ENCODE measurements at places on chromosomes 1 and 21.

GRCh38 chr1:45079533-45079932 lies 67.5 kb downstream of the UROD start:
- DNase-seq = no peak

- DNase-seq = no peak
These were observed 4.4 kb downstream of the S100A8 start for GRCh38 chr1:153386500-153386901.

DNA sequence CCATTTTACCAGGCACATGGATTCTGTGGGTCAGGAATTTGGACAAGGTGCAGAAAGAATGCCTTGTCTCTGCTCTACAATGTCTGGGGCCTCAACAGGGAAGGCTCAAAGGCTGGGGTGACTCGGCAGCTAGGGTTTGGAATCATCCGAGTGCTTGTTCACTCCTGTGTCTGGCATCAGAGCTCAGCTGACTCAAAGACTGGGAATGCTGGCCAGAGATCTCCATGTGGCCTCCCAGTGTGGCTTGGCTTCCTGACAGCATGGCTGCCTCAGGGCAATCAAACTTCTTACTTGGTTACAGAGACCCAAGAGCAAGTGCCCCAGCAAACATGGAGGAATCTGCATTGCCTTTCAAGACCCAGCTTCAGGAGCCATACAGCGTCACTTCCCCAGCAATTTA lies 110.5 kb downstream of the TOMM20 start:
- DNase-seq = peak; percentile 98

GRCh38 chr1:160550572-160551034 lies 27.5 kb upstream of the SLAMF6 start:
- DNase-seq = no peak

- no peak for DNase-seq
These were observed 17.1 kb upstream of the EDN2 start for GRCh38 chr1:41501581-41501980.

DNA sequence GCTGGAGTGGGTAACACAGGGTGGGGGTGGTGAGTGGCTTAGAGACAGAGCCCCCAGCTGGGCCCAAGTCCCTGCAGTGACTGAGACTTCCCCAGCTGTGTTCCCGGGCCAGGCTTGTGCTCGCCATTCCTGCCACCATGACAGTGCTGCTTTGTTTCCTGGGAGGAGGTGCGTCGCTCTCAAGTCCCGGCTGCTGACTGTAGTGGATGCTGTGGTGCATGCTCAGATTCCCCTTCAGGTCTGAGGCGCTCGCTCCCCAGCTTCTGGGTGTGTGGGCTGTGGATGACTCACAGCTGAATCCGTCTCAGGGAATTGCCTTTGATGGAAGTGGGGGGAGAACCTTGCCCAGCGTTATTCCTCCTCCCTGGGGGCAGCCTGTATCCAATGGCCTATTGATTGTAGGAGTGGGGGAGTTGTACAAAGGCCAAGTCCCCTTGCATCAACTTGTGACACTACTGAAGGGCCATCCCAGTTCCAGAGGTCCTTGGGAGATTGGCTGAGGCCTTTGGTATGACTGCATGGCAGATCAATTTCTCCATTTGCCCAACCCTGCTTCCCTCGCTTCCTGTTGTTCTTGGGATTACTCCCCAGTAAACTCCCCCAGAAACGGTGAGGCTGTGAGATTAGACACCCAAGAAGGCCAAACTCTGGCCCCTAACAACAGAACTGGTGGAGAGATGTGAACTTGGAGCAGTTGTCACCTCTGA lies 17.8 kb upstream of the POU3F1 start:
- peak; percentile 84 for DNase-seq

GRCh38 chr1:202689493-202690342 lies 20.5 kb downstream of the SYT2 start:
- DNase-seq = no peak

DNA sequence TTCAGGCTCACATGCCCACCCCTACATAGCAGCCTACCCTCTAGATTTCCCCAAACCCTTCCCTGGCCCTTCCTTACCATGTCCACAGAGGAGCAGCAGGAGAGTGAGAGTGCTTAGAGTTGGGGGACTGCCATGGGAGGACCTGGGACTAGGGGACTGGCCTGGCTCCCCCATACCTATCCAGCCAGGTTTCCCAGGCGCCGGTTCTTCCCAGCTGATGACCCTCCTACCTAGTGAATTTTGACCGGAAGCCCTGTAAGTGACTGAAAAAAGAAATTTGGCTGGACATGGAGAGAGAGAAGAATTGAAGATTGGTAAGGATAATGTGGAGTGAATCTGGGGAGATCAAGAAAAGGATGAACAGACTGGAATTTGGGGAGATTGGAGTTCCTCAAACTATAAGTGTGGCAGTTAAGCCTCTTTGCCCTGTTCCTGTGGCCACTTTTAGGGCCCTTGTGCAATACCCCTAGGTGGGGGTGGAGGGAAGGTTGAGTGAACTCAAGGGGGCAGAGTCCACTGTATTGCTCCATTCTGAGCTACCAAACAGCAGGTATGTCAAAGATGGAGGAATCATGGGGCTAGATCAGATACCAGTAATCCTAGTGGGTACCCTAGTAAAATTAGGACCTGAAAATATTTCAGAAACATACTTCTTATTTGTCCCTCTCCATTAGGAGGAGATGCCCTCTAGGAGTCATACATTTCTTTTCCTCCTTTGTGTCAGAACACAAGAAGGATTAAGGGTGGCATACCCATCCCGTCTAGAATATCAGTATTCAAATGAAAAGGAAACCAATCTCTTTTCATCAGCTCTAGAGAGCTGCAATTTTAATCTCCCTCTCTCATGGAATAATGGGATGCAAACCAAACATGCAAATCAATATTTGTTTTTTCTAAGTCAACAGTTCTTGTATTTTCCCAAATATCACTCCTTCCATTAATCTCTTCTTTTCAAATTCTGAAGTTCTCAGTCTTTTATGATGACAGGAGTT lies 1.2 kb downstream of the HJV start:
- no peak for DNase-seq

DNA sequence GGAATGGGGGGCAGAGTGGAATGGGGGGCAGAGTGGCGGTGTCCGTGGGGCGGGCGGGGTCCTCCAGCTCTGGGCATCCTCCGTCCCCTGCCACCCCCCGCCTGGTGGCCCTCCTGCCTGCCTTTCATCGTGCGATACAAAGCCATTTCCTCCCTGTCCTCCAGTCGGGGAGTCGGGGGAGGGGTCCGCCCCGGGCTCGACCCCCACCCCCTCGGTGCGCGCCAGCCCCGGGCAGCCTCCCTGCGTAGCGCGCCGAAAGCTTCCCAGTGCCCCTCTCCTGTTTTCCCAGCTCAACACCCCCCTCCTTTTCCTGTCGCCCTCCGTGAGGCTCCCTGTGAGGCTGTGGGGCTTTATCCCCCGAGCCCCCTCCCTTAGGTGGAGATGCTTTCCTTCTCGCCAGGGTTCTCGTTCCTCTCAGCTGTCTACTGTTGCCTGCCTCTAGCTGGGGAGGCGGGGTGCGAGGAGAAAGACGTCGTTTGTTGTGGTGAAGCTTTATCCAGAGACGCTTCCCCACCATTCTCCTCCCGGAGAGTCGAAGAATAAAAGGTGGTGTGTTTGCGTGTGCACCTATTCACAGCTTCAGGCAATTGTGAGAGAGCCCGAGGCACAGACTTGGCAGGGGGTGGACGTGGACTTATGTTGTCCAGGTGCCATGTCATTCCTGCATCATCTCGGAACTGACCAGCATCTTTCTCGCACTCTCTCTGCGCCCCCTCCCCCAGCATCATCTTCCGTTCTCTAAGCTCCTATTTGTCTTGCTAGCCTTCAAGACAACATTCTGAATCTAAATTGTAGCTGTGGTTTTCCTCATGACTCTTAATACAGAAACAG lies 848 bp downstream of the DNM3 start:
- no peak for DNase-seq

- peak; percentile 62 for DNase-seq
These were observed 5.5 kb upstream of the RNF223 start for GRCh38 chr1:1079408-1080121.

- DNase-seq = no peak
These were observed 62.8 kb downstream of the SLX9 start for GRCh38 chr21:45002381-45003204.

GRCh38 chr1:227996187-227996950 lies 10.4 kb upstream of the WNT3A start:
- no peak for DNase-seq

GRCh38 chr1:236365999-236366570 lies 28.0 kb upstream of the EDARADD start:
- no peak for DNase-seq

DNA sequence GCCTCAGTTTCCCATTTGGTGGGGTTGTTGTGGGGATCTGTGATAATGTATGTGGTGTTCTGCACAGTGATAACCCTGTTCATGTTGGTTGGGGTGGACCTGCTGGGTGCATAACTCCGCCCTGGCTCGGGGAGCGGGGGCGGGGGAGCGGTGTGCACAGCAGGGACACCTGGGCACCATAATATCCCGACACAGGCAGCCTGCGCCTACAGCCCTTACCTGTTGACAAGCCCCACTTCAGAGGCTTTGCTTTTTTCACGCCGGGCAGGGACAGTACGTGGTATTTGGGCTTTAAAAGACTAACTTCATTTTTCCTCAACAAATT lies 48.0 kb upstream of the ACOT11 start:
- no peak for DNase-seq

- no peak for DNase-seq
These were observed 88.1 kb downstream of the CNIH3 start for GRCh38 chr1:224704107-224704735.

GRCh38 chr21:33854604-33855003 lies 61.0 kb downstream of the ATP5PO start:
- DNase-seq = no peak

Measured in brain microvascular endothelial cell (primary cell).